ENCODE measurements at places on chromosomes 2 and 18. TPM values are rescaled to one million over a fixed set of nuclear protein-coding genes. Genes with fewer than 3 reads are reported as not detected.

GRCh38 chr2:240477916-240478315 lies 42.5 kb downstream of the GPC1 start:
- DNase-seq: no peak

The TANC1 gene
- 18.5 TPM for total RNA-seq

DNA sequence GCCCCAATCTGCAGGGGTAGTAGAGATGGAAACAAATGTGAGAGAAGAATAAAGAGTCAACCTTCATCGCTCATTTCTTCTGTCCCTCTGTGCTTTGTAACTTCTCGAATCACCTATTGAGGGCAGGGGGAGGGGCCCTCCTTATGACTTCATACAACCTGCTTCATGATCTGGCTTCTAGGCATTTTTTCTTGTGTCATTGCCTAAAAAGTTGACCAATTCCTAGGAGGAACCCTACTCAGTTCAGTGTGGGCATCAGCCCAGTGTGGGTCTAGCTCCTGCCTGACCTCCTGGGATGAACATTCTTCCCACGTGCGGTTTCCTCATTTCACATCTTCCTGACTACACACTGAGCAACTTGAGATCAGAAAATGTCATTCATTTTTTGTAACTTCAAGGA lies 46.3 kb upstream of the CREB1 start:
- no peak for DNase-seq

- DNase-seq: no peak
These were observed 335.2 kb upstream of the LRATD1 start for GRCh38 chr2:14297340-14297739.

The IL36B gene
- not detected for total RNA-seq

- DNase-seq: no peak
These were observed 174.1 kb downstream of the NYAP2 start for GRCh38 chr2:225573603-225574002.

The WNT10A gene
- total RNA-seq: 7.1 TPM

DNA sequence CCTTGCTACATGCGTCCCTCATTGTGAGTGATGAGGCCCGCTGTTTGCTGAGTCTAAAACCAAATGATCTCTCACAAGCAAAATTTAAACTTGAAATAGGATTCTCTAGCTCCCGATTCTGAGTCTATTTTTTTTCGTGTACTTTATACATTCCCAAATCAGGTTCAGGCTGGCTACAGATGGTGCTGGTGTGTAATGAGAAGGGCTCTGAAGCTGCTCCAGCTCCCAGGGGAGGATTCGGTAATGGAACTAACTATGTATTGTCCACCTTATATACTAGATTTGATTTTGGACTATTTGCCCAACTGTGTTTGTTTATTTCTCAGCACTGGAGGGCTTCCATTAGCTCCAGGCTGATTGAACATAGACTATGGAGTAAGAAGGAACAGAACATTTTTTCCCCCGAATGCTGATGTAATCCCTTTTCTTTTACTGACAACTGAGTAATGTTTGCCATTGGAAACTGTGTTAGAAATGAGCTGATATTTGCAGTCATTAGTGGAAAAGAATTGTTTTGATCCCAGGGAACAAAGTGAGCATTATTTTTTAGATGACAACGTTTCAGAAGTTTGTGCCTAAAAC lies 274.0 kb upstream of the FIGN start:
- no peak for DNase-seq

- DNase-seq: no peak
These were observed 238.5 kb downstream of the HDAC4 start for GRCh38 chr2:239162141-239162821.

Data from kidney epithelial cell (primary cell).